ENCODE measurements at places on chromosomes 4 and X.
A peak's percentile ranks its signal among the peaks of the same experiment; 100 is the strongest.

GRCh38 chr4:89316931-89317366, 9.3 kb upstream of the GPRIN3 start:
- DNase-seq = no peak

- DNase-seq = peak; percentile 74
These were observed at the start of gene SRD5A3 for GRCh38 chr4:55345980-55346850. TSS of gene SRD5A3 (plus strand) at chr4:55346242. CDS start at chr4:55346337, 95 bp downstream.

- DNase-seq = no peak
These were observed 62.2 kb downstream of the NPY2R start for GRCh38 chr4:155270671-155271070.

GRCh38 chr4:14835288-14835687, 167.0 kb upstream of the CPEB2 start:
- DNase-seq = no peak

DNA sequence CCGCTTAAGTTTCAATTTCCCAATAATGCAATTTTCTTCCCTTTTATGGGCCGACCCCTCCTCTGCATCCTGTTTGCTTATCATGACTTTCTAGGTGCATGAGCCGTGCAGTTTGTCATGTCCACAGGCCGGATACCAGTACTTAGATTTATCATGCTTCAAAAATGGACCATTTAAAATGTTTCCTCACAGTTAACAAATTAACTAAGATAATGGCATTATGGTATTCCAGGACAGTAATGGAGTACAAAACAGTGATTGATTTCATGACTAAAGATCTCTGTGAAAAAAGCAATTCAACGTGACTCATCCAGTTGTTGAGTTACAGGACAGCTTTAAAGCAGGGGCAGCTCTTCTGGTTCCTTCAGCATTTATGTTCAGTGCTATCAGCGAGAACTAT, 23.0 kb downstream of the SNX25 start:
- DNase-seq = no peak

GRCh38 chr4:124993838-124994237, 281.3 kb upstream of the ANKRD50 start:
- DNase-seq = no peak

DNA sequence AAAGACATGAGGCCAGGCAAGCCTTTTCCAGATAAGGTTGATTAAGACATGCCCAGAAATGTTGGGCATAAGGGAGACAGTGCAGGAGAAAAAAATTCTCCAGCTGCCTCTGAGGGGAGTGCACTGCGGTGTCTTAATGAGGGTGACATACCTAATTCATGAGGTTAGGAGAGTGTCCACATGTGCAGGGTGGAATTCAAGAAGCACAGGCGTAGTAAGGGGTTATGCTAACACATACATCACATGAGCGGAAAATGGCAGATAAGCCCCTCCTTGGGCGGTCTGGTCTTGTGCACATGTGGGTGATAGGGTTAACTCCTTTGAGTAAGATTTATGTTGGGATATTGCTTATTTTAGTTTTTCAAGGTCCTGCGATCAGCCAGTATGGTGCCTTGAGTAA, 122.4 kb downstream of the PHKA2 start:
- DNase-seq = no peak

- DNase-seq = no peak
These were observed 772 bp upstream of the PABPC4L start for GRCh38 chr4:134202166-134202956.

DNA sequence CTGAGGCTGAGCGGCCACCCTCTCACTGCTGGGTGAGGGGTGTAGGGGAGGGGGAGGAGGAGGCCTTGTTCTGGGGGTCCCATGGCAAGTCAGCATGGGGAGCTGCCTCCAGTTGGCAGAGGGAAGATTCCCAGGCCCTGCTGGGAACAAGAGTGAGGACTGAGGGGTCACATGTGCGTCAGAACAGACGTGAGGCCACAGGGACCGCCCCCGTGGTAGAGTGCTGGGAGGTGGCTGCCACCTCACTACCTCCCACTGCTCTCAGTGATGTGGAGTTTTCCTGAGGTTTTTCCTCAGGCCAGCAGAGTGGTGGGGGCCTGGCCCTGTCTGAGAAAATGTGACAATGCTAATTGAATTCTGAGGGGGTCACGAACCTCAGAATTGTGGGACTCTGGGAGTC, 568 bp downstream of the MAGEC1 start:
- no peak for DNase-seq

GRCh38 chrX:69226459-69227158, 61.4 kb upstream of the PJA1 start:
- DNase-seq = no peak

GRCh38 chrX:24343719-24344118, 16.7 kb upstream of the SUPT20HL1 start:
- DNase-seq = no peak

GRCh38 chrX:49901048-49901447, 21.3 kb upstream of the CLCN5 start:
- DNase-seq = no peak

GRCh38 chrX:104510801-104511200, 55.2 kb upstream of the IL1RAPL2 start:
- no peak for DNase-seq

DNA sequence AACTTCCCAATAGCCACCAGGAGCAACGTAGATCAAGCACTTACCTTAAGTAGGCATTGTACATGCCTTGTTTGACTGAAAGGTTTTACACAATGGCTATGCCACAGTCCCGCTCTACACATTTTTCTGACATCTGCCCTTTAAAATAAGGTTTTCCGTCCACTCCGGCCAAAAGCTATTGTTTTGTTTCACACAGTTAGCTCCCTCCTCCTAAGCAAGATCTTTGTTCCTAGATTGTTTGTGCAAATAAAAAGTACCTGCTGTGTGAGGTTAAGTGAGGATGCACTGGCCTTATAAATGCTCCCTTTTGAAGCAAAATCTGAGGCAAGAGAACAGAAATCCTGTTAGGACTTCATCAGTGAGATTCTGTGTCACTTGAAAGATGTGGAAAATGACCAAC, 11.8 kb downstream of the SCD5 start:
- DNase-seq = no peak

DNA sequence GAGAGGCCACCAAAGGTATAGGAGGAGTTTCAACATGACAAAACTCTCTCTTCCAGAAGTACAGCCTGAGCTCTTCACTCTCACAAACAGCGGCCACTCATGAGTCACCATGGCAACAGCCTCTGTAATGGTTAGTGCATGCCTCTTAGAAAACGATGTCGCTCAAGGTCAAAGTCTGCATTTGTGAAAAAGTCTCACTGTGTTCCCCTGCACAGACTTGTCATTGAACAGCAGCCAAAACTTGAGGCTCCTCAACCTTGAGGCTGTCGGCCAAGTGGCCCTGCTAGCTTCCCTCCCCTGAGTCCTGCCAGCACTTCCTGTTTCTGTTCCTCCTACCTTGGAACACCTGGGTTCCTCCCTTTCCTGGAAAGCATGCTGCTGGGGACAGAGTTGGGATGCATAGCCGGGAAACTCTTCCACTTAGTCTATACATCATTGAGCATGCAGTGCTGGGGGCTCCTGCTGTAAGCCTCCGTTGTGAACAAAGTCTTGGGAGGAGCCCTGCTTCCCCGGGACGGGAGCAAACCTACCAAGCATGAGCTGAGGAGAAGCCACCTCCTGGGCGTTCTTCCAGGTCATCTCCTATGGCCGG, 66.6 kb downstream of the ING2 start:
- DNase-seq = no peak

DNA sequence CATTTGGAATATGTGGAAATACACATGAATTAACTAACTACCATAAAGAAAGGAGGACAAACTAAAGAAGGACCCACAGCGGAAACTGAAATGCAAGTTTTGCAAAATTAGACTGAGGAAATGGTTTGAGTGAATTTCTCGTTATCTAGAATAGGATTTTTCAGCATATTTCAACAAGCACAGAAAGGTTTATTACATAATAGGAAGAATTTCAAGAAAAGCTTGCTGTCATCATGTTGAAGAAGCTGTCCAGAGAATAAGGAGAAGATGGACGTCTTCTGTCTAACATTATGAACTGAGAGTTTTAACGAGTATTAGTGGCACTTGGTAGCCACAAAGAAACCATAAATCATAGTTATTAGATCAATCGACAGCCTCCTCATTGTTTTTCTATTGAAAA, 45.0 kb downstream of the TEC start:
- DNase-seq = no peak

DNA sequence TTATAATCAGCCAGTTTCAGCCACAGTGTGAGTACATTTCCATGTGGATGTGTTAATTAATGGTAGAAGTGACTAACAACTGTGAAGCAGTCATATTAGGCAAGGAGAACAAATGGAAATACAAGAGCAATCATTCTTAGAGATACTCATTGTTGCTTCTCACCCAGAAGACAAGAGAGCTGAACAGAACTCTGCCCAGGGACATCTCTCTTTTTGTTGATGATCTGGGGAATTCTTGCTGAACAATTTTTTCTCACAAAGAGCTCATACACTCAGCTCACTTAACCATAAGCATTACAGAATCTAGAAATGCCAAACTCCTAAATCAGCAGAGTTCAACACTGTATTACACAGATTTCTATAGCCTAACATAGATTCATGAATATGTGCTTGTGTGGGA, 150.1 kb downstream of the COMMD8 start:
- DNase-seq = no peak

DNA sequence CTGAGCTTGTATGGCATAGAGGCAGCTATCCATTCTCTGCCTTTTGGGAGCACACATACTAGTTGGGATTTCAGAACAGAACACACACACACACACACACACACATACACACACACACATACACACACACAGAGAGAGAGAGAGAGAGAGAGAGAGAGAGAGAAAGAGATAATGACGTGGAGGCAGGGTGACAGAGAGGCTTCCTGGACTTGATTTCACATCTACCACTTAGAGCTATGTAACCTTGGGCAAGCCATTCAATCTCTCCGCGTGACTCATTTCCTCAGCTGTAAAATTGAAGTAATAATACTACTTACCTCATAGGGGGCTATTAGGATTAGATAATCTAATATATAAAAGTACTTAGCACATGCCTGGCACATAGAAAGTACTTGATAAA, 12.3 kb upstream of the GRIA3 start:
- no peak for DNase-seq

DNA sequence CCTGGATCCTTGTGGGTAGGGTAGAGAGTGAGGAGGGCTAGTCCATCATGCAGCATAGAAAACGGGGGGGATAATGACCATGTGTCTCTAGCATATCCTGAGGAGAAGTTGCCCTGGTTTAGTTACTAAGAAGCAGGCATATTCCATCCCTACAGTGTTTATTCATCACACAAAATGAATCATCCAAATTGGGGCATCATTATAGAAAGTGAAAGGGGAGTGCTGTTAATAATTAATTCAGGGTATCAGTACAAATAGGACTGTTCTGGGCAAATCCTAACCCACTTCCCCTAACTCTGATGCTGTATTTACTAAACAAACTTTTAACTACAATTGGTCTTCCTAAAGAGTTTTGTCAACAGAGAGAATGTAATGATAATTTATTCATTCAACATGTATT, 281.1 kb upstream of the ARX start:
- DNase-seq = no peak

- DNase-seq = no peak
These were observed 36.6 kb downstream of the MAP7D3 start for GRCh38 chrX:136214551-136214950.

DNA sequence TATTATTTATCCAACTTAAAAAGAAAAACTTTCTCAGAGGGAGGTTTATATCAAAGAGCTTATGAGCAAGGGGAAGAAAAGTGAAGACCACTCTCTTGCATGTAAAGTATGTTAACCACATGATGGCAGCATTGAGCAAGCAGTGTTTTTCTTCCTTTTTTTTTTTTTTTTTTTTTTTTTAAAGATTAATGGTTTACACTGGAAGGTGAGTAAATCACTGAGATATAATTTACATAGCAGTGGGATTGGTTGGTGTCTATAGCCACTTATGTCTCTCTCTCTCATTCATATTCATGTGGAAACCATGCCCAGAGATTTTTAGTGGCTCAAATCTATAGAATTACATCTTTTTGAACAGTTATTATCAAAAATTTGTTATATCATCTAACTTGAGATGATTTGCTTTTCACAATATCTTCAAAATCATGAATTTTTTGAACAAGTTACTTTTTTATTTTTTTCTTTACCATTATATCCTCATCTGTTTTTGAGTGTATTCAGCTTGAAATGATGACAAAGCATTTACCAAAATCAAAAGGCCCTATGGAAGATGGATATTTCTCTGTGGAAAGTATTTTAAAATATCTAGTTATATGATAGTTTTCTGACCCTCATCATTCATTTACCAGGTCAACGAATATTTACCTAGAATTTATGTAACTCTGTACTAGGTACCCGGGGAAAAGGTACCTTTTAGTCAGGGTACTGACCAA, 31.6 kb downstream of the MTHFD2L start:
- no peak for DNase-seq

GRCh38 chr4:32744211-32744610, 2024.0 kb downstream of the PCDH7 start:
- DNase-seq = no peak

DNA sequence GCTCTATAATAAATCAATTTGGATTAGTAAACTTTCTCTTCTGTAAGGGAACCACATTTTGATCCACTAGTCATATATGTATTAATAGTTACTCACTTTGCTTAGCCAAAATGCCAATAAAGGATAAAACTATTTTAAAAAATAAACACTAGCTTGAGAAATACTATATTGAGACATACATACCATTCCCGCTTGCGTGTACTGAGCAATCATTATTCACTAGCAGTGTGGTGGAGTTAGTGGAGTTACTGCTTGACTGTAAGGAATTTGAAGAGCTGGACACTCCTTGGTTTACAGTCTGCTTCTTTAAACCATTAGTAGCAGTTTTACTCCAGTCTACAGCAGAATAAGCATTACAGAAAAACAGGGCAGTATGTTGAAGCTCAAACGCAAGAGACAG, 10.8 kb upstream of the PHKA2 start:
- no peak for DNase-seq

- no peak for DNase-seq
These were observed 23.1 kb downstream of the WDR19 start for GRCh38 chr4:39205476-39205875.

GRCh38 chr4:104728380-104729122, 233.9 kb upstream of the CXXC4 start:
- no peak for DNase-seq

DNA sequence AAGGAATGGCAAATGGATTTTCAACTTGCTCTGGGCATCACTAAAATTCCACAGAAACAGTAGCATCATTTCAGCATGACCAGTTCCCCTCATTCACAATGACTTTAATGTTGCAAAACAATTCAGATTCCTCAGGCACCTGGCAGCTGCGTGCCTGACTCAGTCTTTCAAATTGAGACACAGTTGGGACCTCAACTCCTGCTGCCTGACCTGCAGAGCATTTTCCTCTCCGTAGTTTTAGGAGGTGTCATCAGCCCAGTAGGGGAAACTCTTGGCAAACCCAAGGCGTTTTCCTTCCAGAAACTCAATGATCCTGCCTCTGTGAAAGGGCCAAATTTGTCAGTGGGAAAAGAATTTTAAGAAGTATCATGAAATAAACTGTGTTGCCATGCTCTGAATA, 388.9 kb downstream of the SPRY1 start:
- no peak for DNase-seq
